T-helper 17 cell (primary cell): ENCODE measurements at places on chromosomes 4 and X.

DNA sequence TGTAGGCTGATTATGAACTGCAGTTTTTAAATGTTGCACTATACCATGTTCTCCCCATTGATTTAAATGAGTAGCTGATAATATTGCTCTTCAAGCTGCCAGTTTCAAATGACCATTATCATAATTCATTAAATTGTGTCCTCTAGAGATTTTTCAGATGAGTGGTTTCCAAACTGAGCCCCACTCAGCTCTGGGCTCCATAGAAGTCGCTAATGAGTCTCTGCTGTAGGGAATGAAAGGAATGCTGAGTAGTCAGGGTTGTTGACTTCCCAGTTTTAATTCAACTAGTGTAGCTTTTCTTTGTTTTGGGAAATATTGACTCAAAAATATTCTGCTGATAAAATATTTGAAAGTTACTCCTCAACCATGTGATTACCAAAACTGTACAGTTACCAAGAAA lies 1081.1 kb downstream of the ARAP2 start:
- no peak overlapping the region for H3K27ac ChIP-seq
- no peak overlapping the region for H3K4me3 ChIP-seq
- no peaks in the 10 kb centered on the region for H3K36me3 ChIP-seq
- H3K4me1 ChIP-seq = no peaks in the 10 kb centered on the region

GRCh38 chrX:74179071-74179470 lies 124.9 kb upstream of the ZCCHC13 start:
- H3K27me3 ChIP-seq = no peaks in the 10 kb centered on the region
- no peak overlapping the region for H3K27ac ChIP-seq
- no peaks in the 10 kb centered on the region for H3K4me1 ChIP-seq
- no peak for DNase-seq
- no peak overlapping the region for H3K4me3 ChIP-seq

DNA sequence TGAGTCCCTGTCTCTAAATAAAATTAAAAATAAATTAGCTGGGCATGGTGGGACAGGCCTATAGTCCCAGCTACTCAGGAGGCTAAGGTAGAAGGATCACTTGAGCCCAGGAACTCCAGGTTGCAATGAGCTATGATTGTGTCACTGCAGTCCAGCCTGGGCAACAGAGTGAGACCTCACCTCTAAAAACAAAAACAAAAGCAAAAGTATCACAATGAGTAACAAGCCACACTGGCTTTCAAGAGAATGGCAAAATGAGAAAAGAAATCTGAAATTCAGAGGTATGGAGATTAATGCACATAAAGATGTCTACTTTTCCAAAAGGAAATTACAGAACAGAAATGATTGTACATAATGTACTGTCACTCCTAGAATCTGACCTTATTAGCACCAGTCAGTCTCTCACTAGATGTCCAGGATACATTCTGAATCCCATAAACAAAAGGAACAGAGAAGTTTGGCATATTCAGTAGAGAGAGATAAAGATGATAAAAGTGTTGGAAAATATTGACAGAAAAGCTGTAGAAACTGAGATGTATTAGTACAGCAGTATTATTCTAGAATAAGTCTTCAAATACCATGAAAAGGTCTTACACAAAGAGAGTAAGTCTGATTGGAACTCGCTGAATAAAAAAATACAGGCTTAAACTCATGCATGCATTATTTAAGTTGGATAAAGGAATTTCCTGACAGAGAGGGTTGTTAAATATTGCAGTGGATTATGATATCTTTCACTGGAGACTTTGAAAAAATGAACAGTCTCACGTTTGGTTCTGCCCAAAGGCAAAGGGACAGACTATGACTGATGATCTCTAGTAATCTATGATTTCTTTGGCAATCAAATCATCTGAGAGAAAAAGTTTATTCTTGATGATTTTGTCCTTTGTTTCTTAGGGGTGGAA lies 102.5 kb downstream of the SH3RF1 start:
- H3K4me3 ChIP-seq = no peak overlapping the region
- peaks cover 2% of the 10 kb centered on the region for H3K4me1 ChIP-seq
- peaks cover 44% of the 10 kb centered on the region for H3K27me3 ChIP-seq
- DNase-seq = no peak
- H3K36me3 ChIP-seq = no peaks in the 10 kb centered on the region

GRCh38 chr4:85686398-85686797 lies 211.4 kb downstream of the ARHGAP24 start:
- no peak for DNase-seq
- H3K27me3 ChIP-seq = no peaks in the 10 kb centered on the region
- H3K4me1 ChIP-seq = no peaks in the 10 kb centered on the region

DNA sequence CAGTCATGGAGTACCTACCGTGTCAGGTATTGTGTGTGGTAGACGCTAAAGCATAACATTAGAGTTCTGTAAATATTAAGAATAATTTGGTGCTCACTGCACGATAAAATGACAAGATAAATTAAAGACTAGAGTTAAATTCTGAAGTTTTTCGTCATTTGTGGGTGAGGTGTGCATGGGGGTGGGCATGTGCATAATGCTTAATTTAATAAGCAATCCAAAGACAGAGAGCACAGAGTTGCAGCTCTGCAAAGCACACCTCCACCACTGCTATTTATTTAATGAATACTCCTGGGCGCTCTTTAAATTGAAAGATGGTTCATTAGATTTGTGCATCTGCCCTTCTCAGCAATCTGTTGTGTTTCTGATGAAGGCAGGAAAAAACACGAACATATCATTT lies 62.6 kb downstream of the GATB start:
- no peaks in the 10 kb centered on the region for H3K27me3 ChIP-seq
- peaks cover 2% of the 10 kb centered on the region for H3K4me1 ChIP-seq
- no peak overlapping the region for H3K4me3 ChIP-seq
- no peak overlapping the region for H3K27ac ChIP-seq
- peaks cover 9% of the 10 kb centered on the region for H3K36me3 ChIP-seq

- no peak overlapping the region for H3K27ac ChIP-seq
- DNase-seq = no peak
- peaks cover 4% of the 10 kb centered on the region for H3K36me3 ChIP-seq
- peaks cover 5% of the 10 kb centered on the region for H3K4me1 ChIP-seq
- H3K4me3 ChIP-seq = no peak overlapping the region
Observed at GRCh38 chr4:102453827-102454226, 47.3 kb upstream of the NFKB1 start.

GRCh38 chr4:142331132-142331531 lies 515.0 kb downstream of the INPP4B start:
- DNase-seq = no peak
- H3K27ac ChIP-seq = no peak overlapping the region
- H3K36me3 ChIP-seq = peaks cover 6% of the 10 kb centered on the region
- peaks cover 48% of the 10 kb centered on the region for H3K4me1 ChIP-seq
- no peaks in the 10 kb centered on the region for H3K27me3 ChIP-seq
- H3K4me3 ChIP-seq = no peak overlapping the region

GRCh38 chrX:7638078-7638710 lies 204.8 kb upstream of the VCX start:
- H3K4me3 ChIP-seq = no peak overlapping the region
- no peaks in the 10 kb centered on the region for H3K36me3 ChIP-seq
- no peaks in the 10 kb centered on the region for H3K4me1 ChIP-seq
- no peak overlapping the region for H3K27ac ChIP-seq
- no peak for DNase-seq

GRCh38 chr4:1113311-1114009 lies at the start of gene RNF212:
TSS of gene RNF212 (minus strand) at chr4:1113564. CDS start at chr4:1113464, 100 bp downstream.
- H3K27me3 ChIP-seq = peaks cover 61% of the 10 kb centered on the region
- peaks cover 8% of the 10 kb centered on the region for H3K36me3 ChIP-seq
- peaks cover 16% of the 10 kb centered on the region for H3K4me1 ChIP-seq

DNA sequence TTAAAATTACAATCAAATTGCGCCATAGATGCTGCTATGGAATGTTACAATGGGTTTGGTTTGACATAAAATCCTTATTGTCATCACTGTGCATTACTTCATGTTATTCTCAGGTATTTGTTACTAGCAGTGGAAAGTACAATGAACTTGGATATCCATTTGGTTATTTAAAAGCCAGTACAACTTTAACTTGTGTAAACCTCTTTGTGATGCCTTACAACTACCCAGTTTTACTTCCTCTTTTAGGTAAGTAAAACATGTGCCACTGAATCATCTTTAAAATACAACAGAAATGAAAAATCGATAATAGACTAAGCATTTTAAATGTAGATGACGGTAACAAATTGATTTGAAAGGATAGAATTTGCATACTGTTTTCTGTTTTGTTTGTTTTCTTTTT lies 35.6 kb downstream of the INTS6L start:
- no peaks in the 10 kb centered on the region for H3K27me3 ChIP-seq
- H3K4me1 ChIP-seq = peaks cover 4% of the 10 kb centered on the region
- no peak overlapping the region for H3K27ac ChIP-seq
- H3K36me3 ChIP-seq = peaks cover 4% of the 10 kb centered on the region
- H3K4me3 ChIP-seq = no peak overlapping the region

DNA sequence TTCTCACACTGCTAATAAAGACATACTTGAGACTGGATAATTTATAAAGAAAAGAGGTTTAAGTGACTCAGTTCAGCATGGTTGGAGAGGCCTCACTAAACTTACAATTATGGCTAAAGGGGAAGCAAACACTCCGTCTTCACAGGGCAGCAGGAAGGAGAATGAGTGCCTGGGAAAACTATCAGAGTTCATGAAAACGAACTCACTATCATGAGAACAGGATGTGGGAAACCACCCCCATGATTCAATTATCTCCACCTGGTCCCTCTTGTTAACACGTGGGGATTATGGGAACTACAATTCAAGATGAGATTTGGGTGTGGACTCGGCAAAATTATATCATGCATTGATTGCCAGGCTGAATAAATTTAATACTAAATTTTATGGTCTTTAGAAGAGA lies 592.7 kb downstream of the GRXCR1 start:
- DNase-seq = no peak
- no peak overlapping the region for H3K27ac ChIP-seq
- no peak overlapping the region for H3K4me3 ChIP-seq
- no peaks in the 10 kb centered on the region for H3K4me1 ChIP-seq

DNA sequence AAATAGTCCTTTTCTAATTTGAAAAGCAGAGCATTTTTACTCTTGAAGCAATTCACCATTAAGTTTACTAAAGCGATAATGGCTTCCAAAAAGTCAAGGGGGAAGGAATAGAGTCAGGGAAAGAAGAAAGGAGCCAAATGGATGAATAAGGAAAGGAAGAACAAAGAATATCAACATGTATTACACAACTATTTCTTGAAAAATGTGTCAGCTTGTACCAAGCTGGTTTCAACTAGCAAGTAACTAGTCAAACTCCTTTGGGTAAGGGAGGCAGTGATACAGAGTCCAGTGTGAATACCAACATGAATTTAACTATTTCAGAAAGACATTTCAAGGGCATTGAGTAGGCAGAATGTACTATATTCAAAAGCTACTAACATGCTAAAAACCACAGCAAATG lies 112.1 kb downstream of the ARHGAP6 start:
- H3K27ac ChIP-seq = no peak overlapping the region
- no peak overlapping the region for H3K4me3 ChIP-seq
- peaks cover 31% of the 10 kb centered on the region for H3K27me3 ChIP-seq
- H3K4me1 ChIP-seq = no peaks in the 10 kb centered on the region
- H3K36me3 ChIP-seq = no peaks in the 10 kb centered on the region
- no peak for DNase-seq

GRCh38 chr4:186037692-186038658 lies 31.0 kb upstream of the TLR3 start:
- H3K36me3 ChIP-seq = peaks cover 2% of the 10 kb centered on the region
- H3K4me3 ChIP-seq = no peak overlapping the region
- peaks cover 46% of the 10 kb centered on the region for H3K27me3 ChIP-seq
- H3K4me1 ChIP-seq = peaks cover 3% of the 10 kb centered on the region
- H3K27ac ChIP-seq = no peak overlapping the region

DNA sequence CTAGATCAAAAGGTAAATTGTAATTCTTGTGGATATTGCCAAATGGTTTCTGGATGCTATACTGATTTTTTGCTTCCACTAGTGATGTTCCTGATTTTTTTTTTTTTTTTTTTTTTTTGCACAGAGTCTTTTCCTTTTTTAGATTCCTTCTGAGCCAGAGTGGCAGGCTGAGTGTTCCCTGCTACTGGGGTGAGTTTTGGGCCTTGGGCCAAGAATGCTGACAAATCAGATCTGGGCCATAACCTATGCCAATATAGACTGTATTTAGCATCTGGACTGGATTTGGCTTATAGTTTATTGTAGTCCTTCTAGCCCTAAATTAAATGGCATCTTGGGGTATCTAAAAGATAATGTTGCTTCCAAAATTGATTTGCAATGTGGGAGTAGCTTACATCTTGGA lies 52.8 kb downstream of the REPS2 start:
- H3K36me3 ChIP-seq = no peaks in the 10 kb centered on the region
- H3K27ac ChIP-seq = no peak overlapping the region
- H3K4me3 ChIP-seq = no peak overlapping the region
- H3K27me3 ChIP-seq = peaks cover 6% of the 10 kb centered on the region
- H3K4me1 ChIP-seq = peaks cover 12% of the 10 kb centered on the region

DNA sequence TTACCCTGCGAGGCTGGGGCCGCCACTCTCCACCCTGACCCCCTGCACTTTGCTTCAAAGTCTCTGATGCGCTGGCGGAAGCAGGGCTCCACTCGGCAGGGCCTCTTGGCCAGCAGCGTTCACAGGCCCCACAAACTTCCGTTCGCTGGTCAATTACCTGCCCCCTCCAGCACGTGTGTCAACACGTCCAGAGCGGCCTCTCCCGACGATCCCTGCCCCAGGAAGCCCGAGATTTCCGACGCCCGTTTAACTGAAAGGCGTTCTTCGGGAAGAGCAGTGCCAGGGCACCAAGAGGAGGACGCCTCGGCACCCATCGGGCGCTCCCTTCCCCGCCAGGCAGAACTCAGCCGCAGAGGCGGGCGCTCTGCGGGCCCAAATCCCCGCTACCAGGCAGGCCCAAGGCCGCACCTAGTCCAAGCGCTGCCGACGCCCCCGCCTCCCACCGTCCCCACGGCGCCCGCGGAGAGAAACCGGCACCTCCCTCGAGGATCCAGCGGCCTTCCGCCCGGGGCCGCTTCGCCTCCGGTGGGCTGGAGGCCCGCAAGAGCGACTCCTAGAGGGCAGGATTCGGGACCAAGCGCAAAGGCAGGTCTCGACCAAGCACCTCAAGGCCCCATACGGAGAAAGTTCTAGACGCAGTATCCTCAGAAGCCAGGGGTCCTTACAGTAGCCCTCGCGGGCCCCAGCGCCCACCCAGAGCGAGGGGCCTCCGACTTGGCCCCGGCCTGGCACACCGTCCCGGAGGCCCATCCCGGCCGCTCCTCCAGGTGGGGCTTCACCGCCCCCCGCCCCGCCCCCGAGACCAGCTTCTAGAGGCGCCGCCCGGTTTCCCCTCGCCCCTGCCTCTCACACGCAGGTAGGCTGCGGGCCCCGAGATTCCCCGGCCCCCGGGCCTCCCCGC lies 586 bp downstream of the BCAP31 start:
- H3K4me1 ChIP-seq = peaks cover 19% of the 10 kb centered on the region
- no peaks in the 10 kb centered on the region for H3K27me3 ChIP-seq
- peak overlapping the region; percentile 56 for H3K27ac ChIP-seq
- H3K4me3 ChIP-seq = peak overlapping the region; percentile 87
- peak; percentile 31 for DNase-seq

DNA sequence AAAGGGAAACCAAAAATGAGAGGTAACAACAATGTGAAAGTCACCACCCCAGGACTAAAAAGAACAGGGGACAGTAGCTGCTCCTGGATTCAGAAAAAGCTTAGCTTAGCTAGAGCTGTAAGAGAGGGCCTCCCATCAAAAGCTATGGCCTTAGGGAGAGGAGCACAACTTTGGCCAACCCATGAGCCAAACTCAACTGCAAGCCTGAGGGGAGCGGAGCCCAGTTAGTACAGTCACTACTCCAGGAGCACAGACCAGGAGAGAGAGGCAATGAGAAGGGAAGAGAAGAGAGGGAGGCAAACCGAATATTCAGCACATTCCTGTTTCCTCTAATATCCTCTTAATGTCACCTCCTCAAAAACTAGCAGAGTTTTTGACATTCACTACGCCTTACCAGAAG lies 917.1 kb upstream of the INTU start:
- no peak overlapping the region for H3K27ac ChIP-seq
- no peaks in the 10 kb centered on the region for H3K27me3 ChIP-seq
- H3K4me3 ChIP-seq = no peak overlapping the region
- no peak for DNase-seq
- H3K36me3 ChIP-seq = no peaks in the 10 kb centered on the region
- H3K4me1 ChIP-seq = no peaks in the 10 kb centered on the region
